Karpas-422 (cell line): ENCODE measurements at places on chromosomes 3 and 15.

DNA sequence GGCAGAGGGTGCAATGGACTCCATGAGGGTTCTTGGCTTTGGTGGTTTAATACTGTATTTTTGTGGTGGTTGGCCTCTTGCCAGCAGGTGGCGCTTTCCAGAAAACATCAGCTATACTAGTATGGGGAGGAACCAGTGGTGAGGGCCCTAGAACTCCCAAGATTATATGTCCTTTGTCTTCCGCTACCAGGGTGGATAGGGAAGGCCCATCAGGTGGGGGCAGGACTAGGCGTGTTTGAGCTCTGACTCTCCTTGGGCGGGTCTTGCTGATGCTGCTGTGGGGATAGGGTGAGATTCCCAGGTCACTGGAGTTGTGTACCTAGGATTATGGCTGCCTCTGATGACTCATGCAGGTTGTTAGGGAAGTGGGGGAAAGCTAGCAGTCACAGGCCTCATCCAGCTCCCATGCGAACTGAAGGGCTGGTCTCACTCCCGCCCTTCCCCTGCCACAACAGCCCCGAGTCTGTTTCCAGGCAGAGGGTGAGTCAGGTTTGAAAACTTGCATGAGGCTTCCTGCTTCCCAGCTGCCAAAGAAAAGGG is 357.7 kb downstream of the OTOL1 start:
- DNase-seq, result peak; percentile 80

- no peak for DNase-seq
These were observed 81.9 kb downstream of the FMN1 start for GRCh38 chr15:33112541-33113105.

DNA sequence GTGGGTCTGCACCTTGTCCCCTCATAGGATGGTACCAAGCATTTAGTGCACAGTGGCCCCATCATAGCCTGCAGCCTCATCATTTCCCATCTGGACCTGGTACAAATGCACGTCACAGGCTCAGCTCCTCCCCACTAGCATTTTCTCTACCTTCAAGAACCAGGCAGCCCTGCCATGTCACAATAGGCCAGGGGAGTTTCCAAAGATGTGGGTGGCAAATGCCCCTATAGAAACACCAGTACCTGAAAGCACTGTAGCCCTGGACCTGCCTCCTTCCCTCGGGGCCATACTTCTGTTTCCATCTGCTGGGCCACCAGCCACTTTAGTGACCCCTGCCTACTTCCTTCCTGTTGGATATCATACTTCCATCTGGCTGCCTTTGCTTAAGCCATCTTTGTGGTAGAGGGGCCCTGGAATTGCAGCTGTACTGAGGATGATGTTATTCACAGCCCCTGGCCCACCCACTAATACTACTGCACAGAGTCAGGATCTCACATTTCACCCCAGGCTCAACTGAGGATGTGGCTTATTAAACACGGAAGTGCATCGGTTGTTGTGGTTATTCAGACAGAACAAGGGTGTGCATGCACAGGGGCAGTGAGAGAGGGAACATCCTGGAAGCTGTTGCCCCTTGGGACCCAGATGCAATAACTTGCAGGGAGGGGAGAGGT is 3.8 kb downstream of the TCTA start:
- DNase-seq, result peak; percentile 81

DNA sequence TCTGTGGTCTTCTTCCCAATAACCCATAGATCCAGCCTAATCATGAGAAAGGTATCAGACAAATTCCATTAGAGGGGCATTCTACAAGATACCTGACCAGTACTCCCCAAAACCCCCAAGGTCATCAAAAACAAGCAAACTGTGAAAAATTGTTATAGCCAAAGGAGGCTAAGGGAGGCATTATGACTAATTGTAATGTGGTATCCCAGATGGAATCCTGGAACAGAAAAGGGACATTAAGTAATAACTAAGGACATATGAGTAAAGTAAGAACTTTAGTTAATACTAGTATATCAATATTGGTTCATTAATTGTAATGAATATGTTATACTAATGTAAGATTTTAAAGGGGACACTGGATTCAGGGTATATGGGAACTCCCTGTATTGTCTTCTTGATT is 20.4 kb downstream of the SPTSSB start:
- no peak for DNase-seq

DNA sequence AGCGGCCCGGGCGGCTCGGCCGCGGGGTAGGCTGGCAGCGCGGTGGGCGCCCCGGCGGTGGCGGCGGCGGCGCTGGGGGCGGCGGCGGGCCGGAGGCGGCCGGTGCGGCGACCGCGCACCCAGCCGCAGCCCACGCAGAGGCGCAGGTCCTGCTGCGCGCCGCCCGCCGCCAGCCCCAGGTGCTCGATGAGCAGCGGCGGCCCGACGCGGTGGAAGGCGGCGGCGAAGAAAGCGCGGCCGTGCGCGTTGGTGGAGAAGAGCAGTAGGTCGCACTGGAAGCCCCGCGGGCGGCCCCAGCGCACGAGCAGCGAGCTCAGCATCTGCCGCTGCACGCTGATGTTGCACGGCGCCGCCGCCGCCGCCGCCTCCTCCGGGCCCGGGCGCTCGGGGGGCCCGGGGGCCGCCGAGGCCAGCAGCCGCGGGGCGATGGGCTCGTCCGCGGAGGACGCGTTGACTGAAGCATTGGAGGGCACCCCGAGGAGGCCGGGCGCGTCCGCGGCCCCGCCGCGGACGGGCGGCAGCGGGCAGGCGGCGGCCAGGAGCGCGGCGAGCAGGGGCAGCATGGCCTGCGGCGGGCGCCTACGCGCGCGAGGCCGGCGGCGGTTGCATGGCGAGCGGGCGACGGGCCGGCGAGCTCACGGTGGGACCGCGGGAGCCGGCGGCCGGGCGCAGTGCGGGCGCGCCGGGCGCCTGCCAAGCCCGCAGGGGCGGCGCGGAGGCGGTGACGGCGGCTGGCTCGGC is 452 bp downstream of the TMEM158 start:
- DNase-seq, result peak; percentile 54

GRCh38 chr15:66905954-66906353 is 159.4 kb upstream of the SMAD3 start:
- DNase-seq, result peak; percentile 61

DNA sequence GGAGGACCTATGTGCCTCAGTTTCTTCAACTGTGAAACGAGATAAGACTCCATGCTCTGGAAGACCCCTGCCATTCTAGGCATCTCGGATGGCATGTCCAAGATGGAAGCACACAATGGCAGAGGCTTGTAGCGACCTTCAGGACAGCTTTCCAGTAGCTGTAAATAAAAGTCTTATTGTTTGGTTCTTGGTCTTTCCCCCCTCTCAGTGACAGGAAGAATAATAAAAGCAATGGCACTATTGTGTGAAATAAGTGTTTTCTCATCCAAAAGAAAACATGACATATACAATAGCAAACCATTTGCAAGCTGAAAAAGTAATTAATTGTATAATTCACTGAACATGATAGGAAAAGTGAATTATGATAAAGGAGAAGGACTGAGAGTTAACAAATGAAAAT is 32.5 kb upstream of the CD47 start:
- DNase-seq, result no peak

DNA sequence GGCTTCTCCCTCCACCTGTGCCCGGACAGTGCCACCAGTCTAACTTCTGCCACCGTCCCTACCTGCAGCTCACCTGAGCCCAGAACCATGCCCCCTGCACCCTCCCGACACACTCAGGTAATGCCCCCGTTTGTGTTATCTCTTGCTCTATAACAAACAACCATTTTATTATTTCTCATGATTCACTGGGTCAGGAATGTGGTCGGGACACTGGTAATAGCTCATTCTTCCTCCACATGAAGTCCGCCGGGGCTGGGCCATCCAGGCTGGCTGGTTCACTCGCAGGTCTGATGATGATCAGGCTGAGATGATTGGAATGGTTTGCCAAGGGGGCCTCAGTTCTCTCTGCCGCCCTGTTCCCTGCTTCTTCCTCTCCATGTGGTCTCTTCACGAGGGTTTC is 20.3 kb upstream of the NR2E3 start:
- no peak for DNase-seq

GRCh38 chr3:54520060-54520459 is 397.7 kb downstream of the CACNA2D3 start:
- no peak for DNase-seq

DNA sequence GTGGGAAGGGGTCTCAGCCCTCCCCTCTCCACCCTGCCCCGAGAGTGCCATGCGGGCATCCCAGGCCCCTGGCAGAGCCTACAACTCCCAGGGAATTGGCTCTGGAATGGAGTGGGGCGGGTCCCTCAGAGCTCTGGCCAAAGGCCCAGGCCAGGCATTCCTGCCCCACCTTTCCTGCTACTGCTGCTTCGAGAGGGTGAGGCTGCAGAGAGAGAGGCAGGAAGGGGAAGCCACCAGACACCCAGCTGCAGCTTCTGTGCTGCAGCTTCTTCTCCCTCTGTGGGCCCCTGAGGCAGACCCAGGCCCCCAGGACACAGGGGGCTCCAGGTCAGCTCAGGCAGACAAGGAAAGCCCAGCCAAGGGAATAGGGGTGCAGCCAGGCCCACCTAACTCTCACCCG is 2.7 kb downstream of the ALS2CL start:
- DNase-seq, result no peak

- no peak for DNase-seq
These were observed 9.6 kb downstream of the GALK2 start for GRCh38 chr15:49179433-49180190.

DNA sequence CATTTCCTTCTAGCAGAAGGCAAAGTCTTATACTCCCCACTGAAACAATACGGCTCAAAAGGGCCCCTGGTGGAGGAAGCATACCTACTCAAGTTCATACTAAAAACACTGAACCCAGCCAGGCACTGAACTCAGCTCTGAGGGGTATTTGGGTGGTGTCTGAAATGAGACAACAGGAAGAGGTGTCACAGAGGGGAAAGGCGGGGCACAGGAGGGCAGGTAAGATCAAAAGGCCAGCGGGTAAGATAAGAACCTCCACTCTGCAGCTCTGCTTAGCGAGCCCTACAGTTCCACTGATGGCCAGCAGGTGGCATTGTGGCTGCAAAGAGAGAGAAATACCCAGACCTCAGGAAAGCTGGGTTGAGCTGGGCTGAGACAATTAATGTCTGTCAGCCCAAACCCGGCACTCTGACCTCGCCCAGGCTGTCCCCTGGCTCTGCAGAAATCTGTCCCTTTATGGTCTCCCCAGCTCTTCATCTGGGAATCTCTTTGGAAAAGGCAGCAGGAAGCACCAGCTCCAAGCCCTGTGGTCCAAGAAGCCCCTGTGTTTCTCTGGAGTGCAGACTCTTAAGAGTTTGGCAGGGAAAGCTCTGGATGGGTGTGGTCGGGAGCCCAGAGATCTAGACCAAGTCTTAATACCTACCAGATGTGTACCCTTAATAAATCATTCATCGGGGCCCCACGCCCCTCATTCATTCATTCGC is 8.4 kb downstream of the MFGE8 start:
- DNase-seq, result peak; percentile 91

DNA sequence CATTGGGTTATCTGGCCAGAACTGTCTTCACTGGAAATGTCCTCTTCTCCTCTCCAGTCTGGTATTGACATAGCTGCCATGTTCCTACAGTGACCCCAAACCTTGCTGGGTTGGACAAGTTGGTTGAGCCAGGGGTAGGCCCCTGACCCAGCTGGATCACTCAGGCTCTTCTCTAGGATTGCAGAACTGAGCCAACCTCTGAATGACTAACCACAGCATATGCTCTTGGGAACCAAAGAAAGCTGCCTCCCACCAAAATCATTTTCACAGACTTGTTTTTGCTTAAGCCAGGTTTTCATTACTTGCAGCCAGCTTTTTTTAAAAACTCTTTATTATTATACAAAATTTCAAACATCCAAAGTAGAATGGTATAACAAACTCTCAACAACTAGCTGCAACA is 41.4 kb downstream of the FSIP1 start:
- no peak for DNase-seq

DNA sequence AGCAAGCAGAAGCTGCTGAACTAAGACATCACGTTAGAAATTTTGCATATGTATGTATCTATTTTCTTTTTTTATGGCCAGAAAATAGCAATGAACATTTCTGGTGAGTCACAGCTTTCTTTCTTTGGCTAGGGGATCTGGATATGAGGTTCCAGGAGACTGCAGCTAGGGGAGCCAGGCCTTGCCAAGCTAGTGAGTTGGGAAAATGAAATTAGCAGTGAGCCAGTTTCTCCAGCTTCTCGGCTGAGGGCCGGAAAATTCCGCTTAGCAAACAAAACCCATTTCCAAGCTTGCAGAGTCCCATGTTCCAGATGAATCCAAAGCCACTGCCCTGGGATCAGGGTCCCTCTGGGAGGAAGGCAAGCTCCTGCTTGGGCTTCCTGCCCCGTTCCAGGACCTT is 137.6 kb downstream of the SRGAP3 start:
- no peak for DNase-seq

DNA sequence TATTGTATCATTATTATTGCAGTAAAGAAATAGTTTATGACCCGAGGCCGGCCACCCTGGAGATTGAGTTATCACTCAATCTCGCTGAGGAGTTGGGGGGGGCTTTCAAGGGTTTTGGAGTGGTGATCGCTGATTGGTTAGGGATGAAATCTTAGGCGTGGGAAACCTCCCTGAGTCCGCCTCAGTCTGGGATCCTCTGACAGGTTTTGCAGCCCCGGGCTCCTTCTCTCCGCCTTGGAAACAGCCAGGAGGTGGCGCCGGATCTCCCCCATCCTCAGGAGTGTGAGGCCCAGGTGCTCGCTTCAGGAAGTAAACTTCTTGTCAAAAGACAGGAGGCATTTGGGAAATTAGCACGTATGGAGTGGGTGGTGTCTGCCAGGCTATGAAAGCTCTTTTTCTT is 41.1 kb upstream of the SEC61A1 start:
- DNase-seq, result peak; percentile 51

DNA sequence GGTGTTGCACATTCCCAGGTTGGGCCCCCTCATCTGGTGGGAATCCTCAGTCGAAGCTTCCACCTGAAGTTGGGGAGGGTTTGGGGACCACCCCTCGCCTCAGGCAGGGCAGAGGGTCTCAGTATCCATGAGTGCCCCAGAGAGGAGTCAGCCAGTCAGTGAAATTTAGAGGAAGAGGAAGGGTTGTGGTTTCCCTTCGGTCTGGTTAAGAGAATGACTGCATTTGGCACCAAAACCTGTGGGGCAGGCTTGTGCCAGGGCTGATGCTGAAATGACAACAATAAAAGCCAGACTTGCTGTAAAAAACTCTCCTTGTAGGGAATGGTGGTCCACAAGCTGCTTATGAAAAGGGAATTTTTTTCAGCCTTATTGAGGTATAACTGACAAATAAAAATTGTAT is 22.6 kb downstream of the LMCD1 start:
- DNase-seq, result no peak

DNA sequence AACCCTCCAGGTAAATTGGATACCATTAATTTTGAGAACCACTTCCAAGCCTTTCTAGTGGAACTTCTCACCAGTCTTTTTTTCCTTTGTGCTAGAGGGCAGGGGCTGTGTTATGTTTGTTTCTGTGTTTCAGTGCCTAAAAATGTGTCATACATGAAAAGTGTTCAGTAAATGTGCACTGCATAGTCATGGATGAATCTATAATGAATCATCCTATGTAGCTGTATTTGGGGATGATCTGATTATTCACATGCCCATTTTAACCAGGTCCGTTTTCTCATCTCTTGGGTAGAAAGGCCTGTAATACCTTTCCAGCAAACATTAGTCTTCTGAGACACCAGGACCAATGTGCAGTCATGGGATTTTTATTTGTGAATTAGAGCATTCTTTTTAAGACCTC is 583.0 kb upstream of the GOLIM4 start:
- no peak for DNase-seq

- no peak for DNase-seq
These were observed 254.3 kb upstream of the ARHGEF26 start for GRCh38 chr3:153866901-153867300.
